ENCODE measurements at places on chromosomes 7 and 10.

DNA sequence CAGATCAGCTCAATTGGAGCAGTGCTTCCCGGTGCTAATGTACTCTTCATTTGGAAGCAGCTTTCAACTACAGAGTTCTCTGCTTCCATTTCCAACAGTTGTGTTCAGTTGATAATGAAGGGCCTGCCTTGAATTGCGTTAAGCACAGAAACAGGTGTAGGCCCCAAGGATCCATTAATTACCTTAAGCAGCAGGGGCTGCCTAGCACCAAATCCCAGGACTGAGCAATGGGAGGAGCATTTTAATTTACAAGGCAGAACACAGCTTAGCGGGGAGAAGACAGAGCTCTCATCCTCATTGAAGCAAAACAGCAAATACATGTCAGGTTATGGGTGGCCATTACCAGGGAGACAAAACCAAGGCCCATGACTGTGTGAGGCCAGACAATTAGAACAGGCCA, 349.6 kb downstream of the TFEC start:
- no peak for DNase-seq

DNA sequence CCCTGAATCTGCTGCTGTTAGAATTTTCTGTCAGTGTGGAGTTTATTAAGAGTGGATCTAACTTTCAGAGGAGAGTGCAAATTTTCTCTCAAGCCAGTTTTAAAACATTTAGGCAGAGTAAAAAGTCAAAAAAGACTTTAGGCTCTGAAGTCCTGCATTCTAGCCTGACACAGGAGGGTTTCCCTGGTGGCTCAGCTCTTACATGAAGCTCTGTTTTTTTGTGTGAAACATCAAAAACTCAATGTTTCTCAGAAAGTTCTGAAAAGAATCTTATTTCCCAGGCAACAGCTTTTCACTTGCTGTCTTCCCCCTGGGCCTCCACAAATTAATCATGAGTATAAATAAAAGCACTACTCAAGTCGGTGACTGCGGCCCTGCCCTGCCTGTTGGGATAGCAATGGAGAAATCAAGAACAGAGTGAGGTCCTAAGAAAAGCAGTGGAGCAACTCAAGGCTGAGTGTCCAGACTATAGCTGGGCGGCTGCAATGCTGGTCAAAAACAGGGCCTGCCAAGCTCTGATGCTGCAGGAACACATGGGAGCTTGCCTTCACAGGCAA, 22.3 kb upstream of the WDR11 start:
- DNase-seq: no peak

GRCh38 chr10:43322769-43323168, 48.7 kb upstream of the FXYD4 start:
- DNase-seq: peak; percentile 21

- no peak for DNase-seq
Measured at GRCh38 chr10:103287992-103288391, 11.1 kb downstream of the INA start.

DNA sequence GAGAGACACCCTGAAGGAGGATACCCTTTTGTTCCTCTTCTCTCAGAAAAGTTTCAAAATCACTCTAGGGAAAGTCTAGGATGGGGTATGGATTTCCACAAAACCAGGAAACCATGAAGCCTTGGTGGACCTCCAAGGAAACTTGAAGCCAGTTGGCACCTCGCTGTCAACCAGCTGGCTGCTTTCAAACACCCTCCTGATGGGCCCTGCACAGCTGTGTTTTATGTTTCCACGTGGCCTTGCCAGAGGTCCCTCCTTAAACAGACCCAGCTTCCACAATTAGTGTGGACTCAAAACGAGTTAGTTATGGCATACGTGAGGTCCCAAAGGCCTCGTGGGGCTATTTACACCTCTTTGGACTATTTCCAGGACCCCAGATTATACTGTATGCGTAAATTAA, 5.9 kb downstream of the PPP1R3A start:
- no peak for DNase-seq

Data from esophagus squamous epithelium (tissue), 5 donors.